ENCODE measurements at places on chromosomes 16 and 17.

GRCh38 chr17:72794152-72794551, 298.3 kb downstream of the SLC39A11 start:
- no peak for DNase-seq

DNA sequence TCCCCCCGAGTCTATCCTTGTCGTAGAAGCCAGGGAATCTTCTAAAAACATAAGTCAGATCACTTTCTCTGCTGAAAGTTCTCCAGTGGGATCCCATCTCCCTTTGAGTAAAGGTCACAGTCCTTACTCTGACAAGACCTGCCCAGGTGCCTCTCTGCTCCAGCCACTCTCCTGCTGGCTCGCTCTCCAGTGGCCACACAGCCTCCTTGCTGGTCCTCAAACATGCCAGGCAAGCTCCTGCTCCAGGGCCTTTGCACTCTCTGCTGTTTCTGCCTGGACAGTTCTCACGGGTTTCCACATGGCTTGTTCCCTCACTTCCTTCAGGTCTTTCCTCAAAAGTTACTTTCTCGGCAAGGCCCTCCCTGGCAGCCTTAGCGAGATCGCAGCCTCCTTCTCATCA, 3.4 kb downstream of the B9D1 start:
- no peak for DNase-seq

- DNase-seq, result no peak
Measured at GRCh38 chr17:40310882-40311391, 2.0 kb downstream of the RARA start.

- no peak for DNase-seq
Measured at GRCh38 chr16:3608069-3608468, 3.3 kb downstream of the SLX4 start.

DNA sequence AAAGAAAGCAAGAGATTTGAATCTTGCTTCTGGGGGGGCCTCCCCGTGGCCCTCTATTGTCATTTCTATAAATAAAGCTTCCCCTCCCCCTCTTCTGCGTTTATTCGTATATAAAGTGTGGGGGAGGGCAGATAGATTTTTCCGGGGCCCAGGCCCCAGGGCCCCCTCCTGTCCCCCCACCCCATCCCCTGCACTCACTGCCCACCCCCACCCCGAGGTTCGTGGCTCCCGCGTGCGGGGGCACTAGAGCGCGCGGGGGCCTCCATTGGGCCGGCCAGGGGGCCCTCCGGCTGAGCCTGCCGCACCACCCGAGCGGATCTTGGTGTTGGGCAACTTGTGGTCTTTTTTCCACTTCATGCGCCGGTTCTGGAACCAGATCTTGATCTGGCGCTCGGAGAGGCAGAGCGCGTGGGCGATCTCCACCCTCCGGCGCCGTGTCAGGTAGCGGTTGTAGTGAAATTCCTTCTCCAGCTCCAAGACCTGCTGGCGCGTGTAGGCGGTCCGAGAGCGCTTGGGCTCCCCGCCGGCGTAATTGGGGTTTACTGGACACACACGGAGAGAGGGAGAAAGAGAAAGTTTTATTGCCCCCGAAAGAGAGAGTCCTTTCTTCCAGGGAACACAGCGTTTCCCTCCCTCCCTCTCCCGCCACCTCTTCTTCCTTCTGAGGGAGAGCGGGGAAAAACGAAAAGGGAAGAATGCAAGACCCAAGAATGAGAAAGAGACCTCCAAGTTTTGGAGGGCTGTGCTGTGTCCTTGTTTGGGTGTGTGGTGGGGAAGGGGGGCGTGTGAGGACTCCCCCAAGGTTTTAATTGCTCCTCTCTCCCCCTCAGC, 1.5 kb downstream of the HOXB4 start:
- no peak for DNase-seq

GRCh38 chr17:68460715-68461114, 3.4 kb upstream of the WIPI1 start:
- DNase-seq, result peak; percentile 62

GRCh38 chr16:59122262-59122537, 388.1 kb upstream of the GOT2 start:
- DNase-seq, result no peak

GRCh38 chr16:84341528-84342295, 26.6 kb upstream of the ATP2C2 start:
- DNase-seq, result no peak

- DNase-seq, result no peak
Measured at GRCh38 chr17:40105861-40106759, 5.7 kb upstream of the NR1D1 start.

GRCh38 chr16:14545346-14545884, 84.6 kb downstream of the PARN start:
- no peak for DNase-seq

GRCh38 chr16:74951206-74951605, 33.7 kb downstream of the WDR59 start:
- no peak for DNase-seq

- no peak for DNase-seq
Measured at GRCh38 chr16:67284699-67285646, 5.6 kb downstream of the PLEKHG4 start.

GRCh38 chr17:62187681-62188080, 122.6 kb upstream of the MED13 start:
- no peak for DNase-seq

DNA sequence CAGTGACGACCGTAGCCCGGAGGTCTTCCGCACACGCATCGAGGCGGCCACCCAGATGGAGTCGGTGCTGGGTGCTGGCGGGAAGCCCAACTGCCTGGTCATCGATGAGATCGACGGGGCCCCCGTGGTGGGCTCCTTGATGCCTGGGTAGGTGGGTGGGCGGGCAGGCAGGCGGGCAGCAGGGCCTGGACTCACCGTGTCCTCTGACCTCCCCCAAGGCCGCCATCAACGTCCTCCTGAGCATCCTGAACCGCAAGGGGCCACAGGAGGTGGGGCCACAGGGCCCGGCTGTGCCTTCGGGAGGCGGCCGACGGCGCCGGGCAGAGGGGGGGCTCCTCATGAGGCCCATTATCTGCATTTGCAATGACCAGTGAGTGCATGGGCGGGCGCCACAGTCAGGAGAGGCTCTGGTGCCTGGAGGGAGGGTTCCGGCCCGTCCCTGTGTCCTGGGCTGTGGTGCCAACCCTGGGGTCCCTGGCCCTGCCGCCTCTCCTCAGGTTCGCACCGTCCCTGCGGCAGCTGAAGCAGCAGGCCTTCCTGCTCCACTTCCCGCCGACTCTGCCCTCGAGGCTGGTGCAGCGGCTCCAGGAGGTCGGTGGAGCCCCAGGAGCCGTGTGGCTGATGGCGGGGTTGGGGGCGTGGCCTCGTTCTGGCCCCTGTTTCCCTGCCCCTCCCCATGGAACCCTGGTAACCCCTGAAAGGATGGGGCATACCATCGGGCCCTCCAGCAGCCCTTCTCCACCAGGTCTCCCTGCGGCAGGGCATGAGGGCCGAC, 4.0 kb downstream of the CHTF18 start:
- no peak for DNase-seq

DNA sequence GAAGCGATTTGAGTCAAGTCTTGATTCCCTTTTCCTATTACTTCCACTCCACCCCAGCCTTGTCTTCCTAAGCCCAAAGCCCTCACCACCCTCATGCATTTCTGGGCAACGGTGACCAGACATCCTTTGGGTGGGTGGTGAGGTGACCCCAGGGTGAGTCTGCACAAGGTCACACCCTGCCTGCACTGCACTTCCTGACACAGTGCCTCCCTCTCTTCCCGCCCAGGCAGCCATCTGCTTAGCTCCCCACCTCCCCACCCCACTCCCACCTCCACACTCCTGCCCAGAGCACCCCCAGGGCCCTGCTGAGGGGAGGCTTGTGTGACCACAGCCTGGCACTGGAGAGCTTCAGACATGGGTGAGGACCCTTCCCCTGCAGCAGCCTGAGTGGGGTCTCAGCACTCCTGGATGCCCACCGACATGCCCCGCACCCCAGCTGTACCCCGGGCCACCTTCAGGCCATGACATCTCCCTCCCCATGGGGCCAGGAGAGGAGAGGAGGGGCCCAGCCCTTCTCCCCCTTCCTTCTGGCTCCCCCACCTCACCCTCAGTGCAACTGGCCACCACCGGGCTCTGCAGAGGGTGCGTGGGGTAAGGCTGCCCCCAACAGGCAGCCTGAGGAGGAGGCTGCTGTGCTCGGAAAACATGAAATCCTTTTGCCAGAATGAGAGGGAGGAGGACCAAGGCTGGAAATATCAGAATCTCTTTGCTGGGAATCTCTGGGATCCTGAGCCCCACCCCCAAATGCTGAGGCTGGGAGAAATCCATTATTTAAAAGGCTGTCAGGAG, 68.6 kb downstream of the CCT6B start:
- DNase-seq, result no peak

GRCh38 chr16:518858-519257, 8.7 kb upstream of the CAPN15 start:
- no peak for DNase-seq

- DNase-seq, result no peak
Measured at GRCh38 chr16:83774066-83774465, 33.7 kb upstream of the HSBP1 start.

DNA sequence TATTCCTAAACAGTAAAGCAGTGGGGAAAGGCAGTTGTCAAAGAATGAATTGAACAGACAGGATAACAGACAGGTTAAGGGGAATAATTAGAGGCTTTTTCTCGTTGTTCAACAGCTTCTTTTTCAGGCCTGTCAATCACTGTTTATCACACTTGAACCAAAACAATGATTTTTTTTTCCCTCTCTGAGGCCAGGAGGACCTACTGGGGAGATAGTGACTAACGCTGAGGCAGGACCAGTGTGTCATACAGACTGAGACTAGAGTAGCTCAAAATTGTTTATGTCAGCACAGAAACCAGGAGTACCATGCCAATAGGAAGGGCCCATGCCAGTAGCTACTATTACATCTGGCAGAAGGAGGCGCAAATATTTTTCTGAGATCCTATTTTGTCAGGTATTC, 41.3 kb upstream of the NLK start:
- DNase-seq, result no peak

DNA sequence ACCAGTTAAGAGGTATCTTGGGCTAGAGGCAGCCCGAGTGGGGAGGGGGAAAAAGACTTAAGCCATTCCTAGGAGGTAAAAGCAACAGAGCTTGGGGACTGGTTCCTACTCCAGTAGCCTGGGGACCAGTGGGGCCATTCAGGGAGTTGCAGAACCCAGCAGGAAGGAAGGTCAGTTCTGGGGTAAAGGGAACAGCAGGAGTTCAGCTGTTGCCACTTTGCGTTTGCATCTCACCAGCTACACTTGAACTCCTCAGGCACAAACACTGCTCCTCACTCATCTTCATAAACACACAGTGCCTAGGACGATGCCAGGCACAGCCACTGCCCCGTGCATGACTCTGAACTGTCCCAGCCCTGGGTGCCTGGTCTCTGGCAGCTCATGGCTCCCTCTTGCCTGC, 4.0 kb downstream of the HAP1 start:
- DNase-seq, result no peak

GRCh38 chr17:78557598-78558039, 19.6 kb downstream of the DNAH17 start:
- no peak for DNase-seq

DNA sequence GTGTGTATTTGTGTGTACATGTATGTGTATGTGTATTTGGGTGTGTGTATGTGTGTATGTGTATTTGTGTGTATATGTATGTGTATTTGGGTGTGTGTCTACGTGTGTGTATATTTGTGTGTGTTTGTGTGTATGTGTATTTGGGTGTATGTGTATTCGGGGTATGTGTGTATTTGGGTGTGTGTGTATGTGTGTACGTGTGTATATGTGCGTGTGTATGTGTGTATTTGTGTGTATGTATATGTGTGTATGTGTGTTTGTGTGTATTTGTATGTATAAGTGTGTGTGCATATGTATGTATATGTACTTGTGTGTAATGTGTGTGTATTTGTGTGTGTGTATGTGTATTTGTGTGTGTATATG, 62.0 kb downstream of the HAPSTR1 start:
- no peak for DNase-seq

DNA sequence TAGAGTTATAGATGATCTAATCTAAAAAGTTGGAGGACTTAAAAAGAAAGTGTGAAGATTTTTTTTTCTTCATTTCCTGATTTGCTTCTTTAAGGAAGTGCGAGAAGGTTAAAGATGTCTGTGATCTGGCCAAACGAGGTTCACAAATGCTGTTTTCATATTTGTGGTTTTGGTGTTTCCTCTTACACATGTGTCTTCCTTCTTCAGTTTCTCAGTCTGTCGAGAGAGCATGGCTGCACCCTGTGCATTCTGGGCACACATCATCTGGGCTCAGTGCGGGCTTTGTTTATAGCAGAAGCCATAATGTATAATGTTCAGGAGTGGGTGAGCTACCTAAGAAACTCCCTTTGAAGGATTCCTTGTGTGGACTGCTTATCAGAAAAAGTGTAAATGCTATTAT, 260.4 kb upstream of the TBX2 start:
- DNase-seq, result peak; percentile 67

GRCh38 chr17:33290253-33290652, 2.8 kb downstream of the ASIC2 start:
- DNase-seq, result no peak

- DNase-seq, result no peak
Measured at GRCh38 chr16:1345087-1345486, 6.6 kb downstream of the TSR3 start.

- no peak for DNase-seq
Measured at GRCh38 chr16:85308611-85309540, 196.6 kb upstream of the CIBAR2 start.

DNA sequence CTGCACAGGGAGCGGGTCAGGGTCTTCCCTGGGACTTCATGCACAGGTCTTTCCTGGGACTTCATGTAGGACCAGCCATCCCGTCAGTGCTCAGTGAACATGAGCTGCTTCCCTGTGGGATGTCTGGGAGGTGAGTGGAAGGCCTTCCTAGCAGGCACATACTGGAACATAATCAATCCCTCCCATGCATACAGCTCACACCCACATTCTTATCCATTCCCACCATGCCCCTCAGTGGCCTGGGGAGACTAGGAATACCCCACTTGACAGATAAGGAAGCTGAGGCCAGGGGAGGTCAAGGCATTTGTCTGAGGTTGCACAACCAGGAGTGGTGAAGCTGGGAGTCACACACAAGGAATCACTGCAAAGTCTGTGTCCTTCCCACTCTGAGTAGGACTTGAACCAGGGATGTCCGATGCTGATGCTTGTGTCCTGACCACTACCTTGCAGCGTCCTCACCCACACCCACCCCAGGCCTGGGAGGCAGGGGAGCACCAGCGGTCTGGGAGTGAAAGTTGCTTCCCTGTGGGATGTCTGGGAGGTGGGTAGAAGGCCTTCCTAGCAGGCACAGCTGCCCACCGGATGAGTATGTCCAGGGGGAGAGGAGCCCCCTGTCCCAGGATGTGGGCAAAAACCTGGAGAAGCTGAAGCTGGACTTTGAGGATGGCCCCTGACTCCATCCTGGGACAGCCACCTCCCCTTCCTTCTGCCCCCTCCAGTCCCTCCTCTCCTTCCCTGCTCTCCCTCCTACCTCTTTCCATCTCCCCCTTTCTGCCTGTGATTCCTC, 1.0 kb upstream of the NLRC5 start:
- DNase-seq, result no peak

- no peak for DNase-seq
Measured at GRCh38 chr17:79628861-79629547, 18.2 kb upstream of the RBFOX3 start.

DNA sequence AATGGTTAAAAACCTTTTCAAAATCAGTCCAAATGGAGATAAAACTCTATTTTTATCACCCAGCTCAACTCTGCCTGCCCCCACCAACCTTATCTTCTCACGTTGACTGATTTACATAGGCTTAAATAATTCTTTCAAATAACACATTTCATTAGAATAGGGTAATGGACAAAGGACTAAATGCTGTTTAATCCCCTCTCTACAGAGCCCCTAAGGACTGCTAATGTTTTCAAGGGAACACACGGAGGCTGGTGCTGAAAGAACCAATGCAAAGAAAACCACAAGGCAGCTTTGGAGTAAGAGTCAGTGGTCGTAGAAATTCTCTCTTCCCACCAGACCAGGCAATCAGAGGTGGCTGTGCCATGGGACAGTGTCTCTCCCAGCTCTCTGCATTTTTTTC, 445.7 kb upstream of the MAF start:
- DNase-seq, result no peak

Data from CD4-positive, alpha-beta T cell treated with Interleukin-6 at 100 ng/mL for 8 hours (primary cell).